Lower leg skin (tissue), 4 donors: ENCODE measurements at places on chromosomes 6 and 20.

DNA sequence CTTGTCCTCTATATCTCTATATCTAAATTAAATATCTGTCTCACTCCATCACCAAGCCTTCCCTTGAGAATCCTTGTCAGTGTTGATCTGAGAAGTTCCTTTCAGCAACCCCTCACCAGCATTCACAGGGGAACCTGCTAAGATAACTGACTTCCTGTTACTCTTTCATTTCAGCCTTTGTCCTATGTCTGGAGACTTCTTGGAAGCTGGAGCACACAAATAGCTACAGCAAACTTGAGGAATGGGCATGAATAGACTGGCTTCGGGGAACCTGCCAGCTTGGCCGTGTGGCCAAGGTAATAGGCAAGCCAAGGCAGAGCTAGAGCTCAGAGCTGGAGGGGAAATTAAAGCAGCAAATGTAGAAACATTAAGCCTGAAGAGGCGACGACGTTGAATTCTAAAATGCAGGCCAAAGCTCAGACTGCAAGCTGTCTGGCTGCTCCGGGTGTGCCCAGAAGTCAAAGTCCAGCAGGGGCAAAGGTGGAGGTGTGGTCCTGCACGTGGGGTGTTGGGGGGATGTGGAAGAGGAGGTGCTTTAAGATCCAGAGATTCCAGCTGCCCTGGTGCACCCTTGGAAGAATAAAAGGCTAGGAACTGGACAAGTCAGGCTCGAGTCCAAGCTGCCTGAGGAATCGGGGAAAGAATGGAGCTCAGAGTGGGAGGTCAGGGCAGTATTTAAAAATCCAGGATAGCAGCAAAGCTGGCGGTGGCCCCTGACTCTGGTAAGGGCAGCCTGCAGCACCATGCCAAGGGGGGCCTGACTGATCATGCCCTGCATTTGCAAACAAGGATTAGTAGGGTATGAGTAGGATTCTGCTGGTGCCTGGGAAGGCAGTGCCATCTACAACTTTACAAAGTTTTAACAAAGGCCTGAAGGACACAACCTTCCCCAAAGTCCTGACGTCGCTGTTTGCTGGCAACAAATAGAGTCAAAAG lies 185.0 kb upstream of the SGK1 start:
- no peak for DNase-seq

DNA sequence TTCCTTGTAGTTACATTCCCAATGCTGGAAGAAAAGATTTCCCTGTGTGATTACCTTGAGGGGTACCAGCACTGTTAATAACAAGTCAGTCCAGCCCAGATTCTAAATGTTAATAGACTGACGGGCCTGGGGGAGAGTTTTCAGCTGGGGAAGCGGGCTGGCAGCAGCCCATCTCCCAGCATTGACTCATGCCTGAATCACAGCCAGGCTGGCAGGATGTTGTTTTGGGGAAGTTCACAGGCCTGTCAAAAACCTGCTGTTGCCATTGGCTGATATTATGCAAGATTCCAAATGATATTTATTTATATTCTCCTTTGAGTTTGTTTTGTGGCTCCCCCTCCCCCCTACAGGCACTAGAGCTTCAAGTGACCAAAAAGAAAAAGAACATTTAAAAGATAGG lies 213.9 kb upstream of the CNR1 start:
- DNase-seq, result peak; percentile 40

DNA sequence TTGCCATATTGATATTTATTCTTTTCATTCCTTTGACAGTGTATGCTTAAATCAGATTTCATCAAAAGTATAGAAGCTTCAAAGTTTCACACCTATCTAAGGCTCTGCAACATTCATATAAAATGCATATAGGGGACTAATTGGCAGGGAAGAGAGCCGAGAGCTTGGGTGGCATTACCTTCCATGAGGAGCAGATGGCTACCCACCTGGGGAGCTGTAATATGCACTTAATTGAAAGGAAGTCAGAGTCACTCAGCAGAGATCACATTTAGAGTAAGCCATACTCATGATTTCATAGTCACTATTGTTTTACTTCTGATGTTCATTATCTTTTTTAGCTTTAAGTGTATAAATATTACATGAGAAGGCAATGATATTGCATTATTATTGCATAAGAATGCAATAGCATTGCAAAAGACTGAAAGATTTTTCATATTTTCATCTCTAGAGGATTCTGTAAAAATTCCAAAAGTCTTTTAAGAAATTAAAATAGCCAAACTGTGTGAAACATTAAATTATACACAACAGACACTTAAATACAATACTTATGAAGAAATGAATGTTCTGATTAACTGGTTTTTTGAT lies 1305.2 kb downstream of the EPHA7 start:
- no peak for DNase-seq

GRCh38 chr6:105136431-105137350 lies 43.1 kb downstream of the POPDC3 start:
- peak; percentile 87 for DNase-seq

DNA sequence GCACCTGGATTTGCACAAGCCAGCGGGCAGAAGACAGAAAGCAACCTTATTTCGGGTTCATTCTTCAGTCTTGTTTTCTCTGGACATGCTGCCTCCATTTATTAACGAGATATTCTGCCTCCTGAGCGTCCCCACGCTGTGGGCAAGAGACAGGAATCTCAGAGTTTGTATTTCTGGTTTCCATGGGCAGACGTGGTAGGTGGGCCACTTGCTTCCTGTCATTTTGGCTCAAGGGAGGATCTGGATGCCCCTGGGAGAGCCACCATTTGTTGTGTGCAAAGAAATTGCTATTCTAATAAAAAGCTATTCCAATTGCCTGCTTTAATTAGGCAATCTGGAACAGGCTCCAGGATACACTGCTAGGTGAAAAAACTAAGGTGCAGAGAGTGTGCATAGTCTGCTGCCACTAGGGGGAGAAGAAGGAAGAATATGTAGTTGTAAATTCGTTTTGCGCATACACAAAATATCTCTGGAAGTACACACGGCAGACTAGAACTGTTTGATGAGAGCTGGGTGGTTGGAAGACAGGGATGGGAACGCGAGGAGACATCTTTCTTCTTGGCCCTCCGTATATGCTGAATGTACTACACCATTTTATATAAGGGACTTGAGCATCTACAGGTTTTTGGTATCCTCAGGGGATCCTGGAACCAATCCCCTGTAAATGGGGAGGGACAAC lies 30.1 kb upstream of the SLC16A10 start:
- DNase-seq, result no peak

DNA sequence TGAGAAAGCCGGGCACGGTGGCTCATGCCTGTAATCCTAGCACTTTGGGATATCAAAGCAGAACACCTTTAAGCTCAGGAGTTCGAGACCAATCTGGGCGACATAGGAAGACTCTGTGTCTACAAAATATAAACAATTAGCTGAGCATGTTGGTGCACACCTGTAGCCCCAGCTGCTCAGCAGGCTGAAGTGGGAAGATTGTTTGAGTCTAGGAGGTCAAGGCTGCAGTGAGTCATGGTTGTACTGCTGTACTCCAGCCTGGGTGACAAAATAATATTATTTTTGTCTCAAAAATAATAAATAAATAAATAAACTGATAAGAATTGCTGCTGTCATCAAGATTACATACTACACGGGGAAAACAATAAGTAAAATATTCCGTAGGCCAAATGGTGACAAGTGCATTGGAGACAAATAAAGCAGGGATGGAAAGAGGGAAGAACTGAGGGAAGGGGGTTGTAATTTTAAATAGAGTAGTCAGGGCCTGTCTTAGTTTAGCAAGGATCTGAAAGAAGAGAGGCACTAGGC lies 14.0 kb upstream of the TOP1 start:
- DNase-seq, result no peak

GRCh38 chr6:34967461-34967860 lies 78.4 kb downstream of the ANKS1A start:
- no peak for DNase-seq

- no peak for DNase-seq
Measured at GRCh38 chr20:1165941-1166340, 18.8 kb downstream of the TMEM74B start.

DNA sequence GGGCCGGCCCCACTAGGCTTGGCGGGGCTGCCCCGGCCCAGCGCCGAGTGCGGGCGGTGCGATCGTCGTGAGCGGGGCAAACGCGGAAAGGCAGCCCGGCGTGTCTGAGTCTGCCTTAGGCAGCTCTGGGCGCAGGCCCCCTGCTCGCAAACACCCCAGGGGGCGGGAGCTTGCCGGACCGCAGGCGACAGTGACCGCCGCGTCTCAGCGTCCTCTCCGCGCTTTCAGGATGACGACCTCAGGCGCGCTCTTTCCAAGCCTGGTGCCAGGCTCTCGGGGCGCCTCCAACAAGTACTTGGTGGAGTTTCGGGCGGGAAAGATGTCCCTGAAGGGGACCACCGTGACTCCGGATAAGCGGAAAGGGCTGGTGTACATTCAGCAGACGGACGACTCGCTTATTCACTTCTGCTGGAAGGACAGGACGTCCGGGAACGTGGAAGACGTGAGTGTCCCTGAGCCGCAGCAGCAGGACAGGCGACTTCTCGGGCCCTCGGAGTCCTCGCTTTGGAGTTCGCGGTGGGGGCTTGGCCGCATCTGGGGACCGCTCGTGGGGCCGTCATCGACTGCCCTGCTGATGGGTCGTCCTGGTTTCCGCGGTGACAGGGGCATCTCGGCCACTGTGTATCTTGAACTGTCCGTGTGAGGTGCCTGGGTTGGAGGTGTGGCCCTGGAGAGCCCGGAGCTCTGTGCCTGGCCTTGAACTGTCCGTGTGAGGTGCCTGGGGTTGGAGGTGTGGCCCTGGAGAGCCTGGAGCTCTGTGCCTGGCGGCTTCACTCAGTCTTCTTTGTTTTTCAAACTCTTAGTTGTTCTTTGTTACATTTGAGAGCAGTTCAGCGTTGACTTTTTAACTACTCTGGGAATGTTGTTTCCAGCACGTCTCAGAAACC lies 786 bp downstream of the ADRM1 start:
- DNase-seq, result no peak

DNA sequence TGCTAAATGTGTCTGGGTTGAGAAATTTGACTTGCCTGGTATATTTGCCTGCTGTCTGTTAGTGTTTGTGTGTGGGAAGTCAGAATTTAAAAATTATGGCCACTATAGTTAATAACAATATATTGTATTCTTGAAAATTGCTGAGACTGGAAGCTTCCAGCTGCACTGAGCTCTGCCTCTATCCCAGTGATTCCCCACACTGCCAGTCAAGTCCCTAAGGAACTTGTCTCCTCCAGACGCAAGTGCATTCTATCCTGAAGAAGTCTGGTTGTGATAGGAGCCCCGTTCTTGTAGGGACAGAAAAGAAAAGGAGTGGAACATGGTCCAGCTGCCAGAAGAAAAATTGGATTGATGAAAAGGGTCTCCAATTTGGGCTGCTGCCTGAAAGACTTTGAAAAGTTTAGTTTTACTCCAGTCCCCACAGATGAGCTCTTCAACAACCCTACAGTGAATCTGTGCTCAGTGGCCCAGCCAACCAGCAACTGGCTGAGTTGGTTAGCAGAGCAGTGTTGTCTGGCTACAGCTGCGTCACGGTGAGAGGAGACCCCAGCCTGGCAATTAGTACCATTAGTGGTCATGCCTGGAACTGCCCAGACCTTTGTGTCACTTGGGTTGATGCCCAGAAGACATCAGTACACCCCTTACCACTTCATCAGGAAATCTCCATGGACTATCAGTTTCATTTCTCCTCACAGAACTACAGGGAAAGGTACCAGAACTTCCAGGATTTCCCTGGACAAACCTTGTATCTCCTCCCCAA lies 183.1 kb upstream of the MCHR2 start:
- DNase-seq, result no peak

- no peak for DNase-seq
Measured at GRCh38 chr6:164911151-164911550, 398.3 kb downstream of the C6orf118 start.

DNA sequence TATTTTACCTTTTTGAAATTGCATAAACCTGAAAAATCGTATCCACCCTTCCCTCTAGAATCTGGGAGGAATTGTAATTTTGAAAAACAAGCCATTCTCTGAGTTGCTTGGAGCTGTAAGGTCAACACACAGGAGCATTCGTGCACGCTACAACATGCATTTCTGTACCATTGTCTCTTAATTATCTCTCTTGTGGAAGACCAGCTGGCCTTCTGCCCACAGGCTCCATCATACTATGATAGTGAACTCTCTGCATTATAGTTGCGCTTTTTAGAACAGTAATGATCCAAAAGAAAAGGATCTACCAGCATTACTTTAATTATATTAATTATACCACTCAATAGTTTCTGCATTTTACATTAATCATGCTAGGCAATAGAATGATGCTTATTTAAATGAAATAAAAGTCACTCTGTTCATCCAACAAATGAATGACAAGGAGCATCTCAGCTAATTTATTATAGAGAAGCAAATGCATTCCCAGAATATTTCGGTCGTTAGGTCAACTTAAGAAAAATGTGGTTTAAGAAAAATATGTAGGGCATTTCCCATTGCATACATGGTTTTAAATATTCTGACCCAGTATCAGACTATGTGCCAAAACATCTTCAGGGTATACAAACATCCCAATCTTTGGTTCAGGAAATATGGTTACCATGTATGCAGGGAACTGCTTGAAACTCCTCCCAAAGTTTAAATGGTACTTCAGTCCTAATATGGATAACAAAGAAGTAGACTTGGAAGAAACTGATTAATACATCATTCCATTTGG lies 263.5 kb downstream of the TFAP2A start:
- DNase-seq, result no peak

GRCh38 chr20:53162251-53162835 lies 190.2 kb downstream of the TSHZ2 start:
- peak; percentile 29 for DNase-seq

DNA sequence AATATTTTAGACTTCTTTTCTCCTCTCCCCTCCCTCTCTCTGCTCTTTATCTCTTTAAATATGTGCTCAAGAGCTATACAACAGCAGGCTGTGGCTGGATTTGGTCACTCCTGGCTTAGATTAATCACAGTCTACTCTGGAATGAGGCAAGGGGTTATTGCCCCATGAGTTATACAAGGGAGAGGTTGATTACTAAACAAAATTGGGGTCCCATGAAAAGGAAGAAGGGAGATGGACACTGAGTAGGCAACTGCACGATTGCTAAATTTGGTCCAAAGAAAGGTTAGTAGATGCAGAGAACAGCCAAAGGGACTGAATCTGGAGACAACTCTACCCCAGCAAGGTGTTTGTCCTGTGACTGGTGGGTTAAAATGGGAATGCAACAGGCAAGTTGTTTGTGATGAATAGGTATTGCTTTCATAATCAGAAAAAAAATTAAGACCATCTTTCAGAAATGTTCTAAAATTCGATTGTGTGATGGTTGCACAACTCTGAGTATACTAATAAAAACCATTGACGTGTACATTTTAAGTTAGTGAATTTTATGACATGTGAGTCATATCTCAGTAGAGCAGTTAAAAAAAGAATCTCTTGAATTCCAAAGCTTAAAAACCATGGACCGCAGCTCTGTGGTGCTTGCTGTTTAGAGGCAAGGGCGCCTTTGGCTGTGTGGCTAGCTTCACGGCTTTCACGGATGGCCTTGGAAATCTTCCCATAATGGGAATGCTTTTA lies 57.1 kb downstream of the KIZ start:
- no peak for DNase-seq

GRCh38 chr6:97775012-97775411 lies 492.0 kb upstream of the MMS22L start:
- no peak for DNase-seq

- DNase-seq, result no peak
Measured at GRCh38 chr20:33176101-33176500, 8.1 kb downstream of the BPIFA2 start.

- DNase-seq, result no peak
Measured at GRCh38 chr6:143531720-143532499, 20.4 kb upstream of the FUCA2 start.

GRCh38 chr6:73640179-73640750 lies 13.5 kb downstream of the SLC17A5 start:
- no peak for DNase-seq
